Inflammatory macrophage (primary cell): ENCODE measurements at places on chromosomes 16 and 17.

- no peak for DNase-seq
These were observed 57.5 kb upstream of the DOC2B start for GRCh38 chr17:238964-239259.

DNA sequence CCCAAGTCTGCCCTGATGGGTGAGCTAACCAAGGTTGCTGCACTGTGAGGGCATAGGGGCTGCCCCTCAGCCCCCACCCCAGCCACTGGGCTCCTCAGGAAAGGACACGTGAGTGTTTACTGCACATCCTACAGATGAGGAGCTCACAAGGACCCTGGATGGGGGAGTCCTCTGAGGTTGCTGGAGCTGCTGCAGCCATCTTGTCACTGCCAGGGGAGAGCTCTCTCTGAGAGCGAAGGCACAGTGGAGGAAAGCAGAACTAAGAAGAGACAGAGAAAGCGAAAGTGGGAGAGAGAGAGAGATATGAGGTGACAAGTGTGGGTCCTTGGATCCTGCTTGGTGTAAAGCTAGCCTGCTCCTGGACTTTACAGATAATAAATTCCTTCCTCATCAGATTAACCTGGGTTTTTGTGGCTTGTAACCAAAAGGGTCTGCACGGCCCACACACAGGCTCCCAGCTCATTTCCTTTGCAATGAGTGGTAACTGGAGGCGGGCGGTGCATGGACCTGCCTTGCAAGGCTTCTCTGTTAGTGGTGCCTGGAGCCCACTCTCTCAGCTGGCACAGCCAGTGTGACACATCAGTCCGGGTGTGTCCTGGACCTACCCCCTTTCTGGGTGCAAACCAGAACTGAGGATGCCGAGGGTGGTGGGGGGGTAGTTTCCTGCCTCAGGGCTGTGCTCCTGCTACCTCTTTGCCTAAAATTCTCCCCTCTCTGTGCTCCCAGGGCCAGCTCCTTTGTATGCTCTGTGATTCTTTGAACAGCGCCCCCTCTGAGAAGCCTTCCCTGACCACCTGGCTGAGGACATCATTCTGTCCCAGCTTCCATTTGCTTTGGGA, 14.2 kb downstream of the SNX20 start:
- peak; percentile 35 for DNase-seq

DNA sequence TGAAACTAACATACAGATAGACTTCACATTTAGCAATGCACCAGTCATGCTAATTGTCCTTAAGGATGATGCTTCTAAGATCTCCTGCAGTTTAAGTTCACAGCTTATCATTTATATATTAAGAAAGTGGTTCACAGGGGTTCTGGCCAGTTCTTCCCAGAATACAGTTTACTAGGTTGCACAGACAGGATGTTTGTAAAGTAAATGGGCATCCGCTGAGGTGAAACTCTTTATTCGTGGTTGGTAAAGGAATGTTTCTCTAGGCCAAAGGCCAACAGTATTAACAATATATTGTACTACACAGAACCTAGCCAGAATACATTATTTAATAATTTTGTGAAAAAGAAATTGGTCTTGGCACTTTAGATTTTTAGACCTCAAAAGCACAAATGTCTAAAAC, 1427.3 kb downstream of the CDH8 start:
- no peak for DNase-seq

GRCh38 chr17:29195465-29196081, 15.4 kb upstream of the MYO18A start:
- DNase-seq = peak; percentile 90

- no peak for DNase-seq
These were observed 142.5 kb upstream of the HS3ST2 start for GRCh38 chr16:22671301-22672076.

DNA sequence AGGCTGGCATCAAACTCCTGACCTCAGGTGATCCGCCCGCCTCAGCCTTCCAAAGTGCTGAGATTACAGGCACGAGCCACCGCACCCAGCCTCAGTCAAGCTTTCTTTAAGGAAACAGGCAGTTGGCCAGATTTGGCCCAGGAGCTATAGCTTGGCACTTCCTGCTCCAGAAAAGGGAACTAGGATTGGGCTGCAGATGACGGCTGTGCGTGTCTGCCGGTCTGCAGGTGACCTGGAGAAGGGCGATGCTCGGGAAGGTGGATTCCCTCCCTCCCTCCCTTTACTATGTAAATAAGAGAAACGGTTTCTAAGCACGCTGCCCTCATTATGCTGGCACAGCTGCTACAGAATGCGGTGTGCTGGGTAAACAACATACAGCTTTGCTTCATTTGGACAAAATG, 215.9 kb downstream of the RPTOR start:
- peak; percentile 67 for DNase-seq

DNA sequence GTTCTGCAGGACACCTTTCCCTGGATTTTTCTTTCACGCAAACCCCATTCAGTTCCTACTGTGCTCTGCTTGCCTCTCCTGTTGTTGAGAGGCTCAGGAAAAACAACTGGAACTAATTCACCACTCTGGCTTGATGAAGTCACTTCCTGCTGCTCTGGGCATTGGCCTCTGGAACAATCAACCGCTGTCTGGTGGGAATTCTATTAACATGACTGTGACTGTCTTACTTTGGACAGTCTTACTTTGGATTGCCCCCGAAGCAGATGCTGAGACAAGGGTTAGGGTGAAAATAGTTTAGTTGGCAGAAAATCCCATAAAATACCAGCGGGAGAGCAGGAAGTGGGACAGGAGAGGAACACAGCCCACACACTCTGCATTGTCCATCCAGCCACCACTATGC, 90.0 kb upstream of the HSBP1 start:
- no peak for DNase-seq
